CD4-positive, alpha-beta T cell treated with Interferon alpha-2 for 1 hour (primary cell): ENCODE measurements at places on chromosomes 12 and 14.

- DNase-seq, result peak; percentile 7
These were observed at the start of gene RILPL1 for GRCh38 chr12:123533672-123534643. Gene RILPL1, minus strand, starts transcription at chr12:123533719. Its CDS starts 237 bp downstream, at chr12:123533482.

GRCh38 chr14:22915886-22916521 lies 2.9 kb downstream of the RBM23 start:
- no peak for DNase-seq

GRCh38 chr12:122006186-122006926 lies 15.3 kb upstream of the BCL7A start:
- DNase-seq, result no peak

DNA sequence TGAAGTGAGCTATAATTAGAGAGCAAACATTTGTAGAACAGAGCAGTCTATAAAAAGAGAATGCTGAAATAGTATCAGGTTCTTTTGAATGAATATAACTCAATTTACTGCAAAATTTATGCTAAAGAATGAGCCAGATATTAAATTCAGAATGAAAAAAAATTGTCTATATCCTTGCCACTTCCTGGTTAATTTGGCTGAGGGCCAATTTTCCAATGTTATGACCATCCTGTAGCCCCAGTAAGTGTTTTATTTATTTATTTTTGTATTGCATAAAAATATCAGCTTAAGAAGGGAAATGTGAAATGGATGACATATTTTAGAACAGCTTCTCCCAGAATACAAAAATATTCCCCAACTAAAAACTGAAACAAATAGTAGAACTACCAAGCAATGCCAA lies 263.4 kb downstream of the SOX5 start:
- no peak for DNase-seq
